Spinal cord (tissue), 10 donors: ENCODE measurements at places on chromosomes 5 and 9.

- no peak for DNase-seq
Measured at GRCh38 chr9:126406075-126406667, 79.5 kb downstream of the MVB12B start.

DNA sequence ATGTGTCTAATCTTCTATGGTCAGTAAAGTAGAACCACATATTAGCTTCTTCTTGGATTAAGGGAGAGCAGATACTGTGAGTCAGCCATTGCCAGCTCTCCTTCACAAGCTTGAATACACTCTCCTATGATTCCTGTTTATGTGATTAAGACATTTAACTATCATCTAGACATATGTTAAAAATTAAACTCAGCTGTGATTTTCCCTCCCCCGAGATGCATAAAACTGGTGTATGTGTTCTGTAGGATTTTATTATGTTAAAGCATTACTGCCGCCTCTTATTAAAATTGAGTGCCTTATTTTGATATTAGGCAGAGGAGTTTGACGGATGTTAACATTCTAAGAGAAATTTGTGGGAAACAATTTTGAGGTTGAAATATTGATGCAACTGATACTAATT is 114.6 kb downstream of the ACTBL2 start:
- DNase-seq = no peak

DNA sequence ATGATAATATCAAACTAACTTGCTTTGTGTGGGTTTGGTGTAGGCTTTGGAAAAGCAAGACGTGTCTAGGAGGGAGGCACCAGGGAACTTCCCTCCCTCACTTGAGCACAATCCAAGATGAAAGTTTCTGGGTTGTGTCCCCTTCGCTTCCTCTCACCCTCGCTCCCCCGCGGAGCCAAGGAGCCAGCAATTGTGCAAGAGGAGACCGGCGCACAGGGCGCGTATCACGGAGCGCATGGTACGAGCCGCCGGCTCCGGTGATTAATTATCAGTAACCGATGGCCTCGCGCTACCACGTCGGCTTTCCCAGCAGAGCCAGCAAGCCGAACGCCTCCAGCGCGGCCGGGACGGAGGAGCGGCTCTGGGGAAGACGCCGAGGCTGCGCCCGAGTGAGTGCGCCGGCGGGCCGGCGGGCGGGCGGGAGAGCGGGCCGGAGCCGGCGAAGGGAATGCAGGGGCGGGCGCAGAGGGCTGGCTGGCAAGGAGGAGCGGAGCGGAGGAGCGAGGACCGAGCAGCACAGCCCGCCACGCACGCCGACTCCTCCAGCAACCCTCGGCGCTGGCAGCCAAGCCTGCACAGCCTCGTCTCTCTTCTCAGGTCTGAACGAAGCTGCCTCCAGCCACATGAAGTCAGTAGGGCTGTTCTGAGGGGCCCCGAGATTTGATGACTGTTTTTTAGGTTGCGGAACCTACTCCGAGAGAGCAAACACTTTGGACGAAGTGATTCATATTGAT is 143.6 kb downstream of the BNC2 start:
- peak; percentile 87 for DNase-seq

- DNase-seq = no peak
Measured at GRCh38 chr5:157458835-157459234, 1.2 kb upstream of the NIPAL4 start.

GRCh38 chr9:126171641-126172040 is 155.0 kb upstream of the MVB12B start:
- no peak for DNase-seq

GRCh38 chr5:91850031-91850430 is 466.9 kb upstream of the ARRDC3 start:
- no peak for DNase-seq

GRCh38 chr9:116447934-116448333 is 239.2 kb upstream of the TRIM32 start:
- no peak for DNase-seq

- peak; percentile 64 for DNase-seq
Measured at GRCh38 chr9:128245421-128246151, 30.2 kb downstream of the GOLGA2 start.

DNA sequence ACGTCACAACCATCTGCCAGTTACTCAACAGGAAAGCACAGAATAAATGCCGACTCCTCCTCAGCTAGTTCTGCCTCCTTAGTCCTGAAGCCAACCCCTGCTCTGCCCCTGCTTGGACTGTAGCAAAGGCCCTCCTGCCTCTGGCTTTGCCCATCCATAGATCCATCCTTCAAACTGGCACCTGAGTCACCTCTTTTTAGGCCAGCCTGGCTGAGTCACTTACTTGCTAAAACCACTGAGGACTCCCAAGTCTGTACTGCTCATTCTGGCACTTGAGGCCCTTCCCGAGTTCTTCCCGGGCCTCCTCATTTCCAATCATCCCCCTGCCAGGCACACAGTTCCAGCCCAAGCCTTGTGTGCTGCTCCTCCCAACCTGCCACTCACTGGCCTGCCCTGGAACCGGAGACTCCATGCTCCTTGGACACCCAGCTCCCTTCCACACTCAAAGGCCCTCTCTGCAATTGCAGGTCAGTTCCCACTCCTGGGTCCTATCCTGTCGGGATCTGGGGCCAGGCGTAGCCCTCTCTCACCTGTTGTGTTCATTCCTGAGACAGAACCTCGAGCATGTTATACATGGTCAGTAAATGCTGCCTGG is 220.1 kb downstream of the DAB2IP start:
- no peak for DNase-seq

DNA sequence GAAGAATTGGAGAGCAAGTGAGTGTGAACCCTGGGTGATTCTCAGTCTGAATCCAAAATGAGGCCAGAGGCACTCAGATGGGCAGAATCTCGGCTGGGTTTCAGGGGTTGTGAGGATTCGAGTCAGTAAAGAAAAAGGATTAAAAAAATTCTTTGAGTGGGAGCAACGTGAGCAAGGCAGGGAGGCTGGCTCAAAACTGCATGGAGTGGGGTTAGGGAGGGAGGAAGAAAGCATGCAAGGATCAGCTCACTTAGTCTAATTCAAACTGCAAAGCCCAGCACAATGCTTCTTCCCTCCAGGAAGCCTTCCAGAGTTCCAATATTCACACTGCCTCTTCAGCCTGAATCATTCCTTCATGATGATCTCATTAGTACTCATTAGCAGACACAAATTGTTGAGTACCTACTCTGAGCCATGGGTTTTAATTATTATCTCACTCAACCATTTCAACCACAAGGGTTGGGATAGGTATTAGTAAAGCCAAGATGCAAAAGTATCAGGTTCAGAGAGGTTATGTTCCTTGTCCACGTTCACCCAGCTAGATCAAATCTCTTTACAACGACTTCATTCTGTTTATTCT is 95.8 kb downstream of the BRINP1 start:
- no peak for DNase-seq

DNA sequence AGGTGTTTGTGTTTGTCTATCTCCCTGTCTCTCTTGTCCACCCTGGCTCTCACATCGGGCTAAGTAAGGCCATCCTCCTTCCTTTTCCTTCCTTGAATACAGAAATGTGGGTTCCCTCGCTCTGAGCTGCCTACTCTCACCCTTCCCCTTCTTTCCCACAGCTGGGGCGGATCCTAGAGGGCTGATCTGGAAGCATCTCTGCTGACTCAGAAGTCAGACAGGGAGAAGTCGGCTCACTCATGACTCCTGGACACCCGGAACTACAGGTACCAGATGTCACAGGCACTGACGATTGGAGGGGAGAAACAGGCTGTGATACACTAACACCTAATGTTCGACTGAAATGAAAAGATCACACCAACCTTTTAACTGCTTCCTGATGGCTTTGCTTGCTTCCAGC is 41.3 kb downstream of the PTPN3 start:
- DNase-seq = no peak

DNA sequence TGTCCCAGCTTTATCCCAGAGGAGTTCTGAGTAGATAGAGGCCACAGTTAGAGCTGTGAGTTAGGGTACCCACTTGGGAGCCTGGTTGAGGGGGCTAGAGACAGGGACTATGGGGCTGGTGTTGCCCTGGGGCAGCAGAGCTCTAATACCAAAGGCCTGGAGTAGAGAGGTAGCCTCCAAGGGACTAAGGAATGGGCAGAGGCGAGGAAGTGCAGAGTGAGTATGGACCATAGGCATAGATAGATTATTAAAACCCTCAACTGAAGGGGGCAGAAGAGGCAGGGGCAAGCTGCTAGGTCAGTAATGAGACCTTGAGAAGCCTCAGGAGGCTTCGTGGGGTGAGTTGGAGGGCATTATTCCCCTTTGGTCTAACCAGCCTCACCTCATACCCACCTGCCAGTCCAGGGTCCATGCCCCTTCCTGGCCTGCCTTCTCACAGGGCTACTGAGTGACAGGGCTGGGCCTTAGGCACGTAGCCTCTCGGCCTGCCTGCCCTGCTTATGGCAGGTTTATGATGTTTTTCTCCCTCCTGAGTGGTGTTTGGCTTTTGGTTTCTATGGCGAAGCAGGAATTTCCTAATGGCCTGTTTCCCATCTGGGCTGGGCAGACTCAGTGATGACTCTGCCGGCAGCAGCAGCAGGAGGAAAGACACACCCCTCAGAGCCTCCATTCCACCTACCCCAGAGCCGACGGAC is 8.0 kb downstream of the PDLIM4 start:
- DNase-seq = no peak

- no peak for DNase-seq
Measured at GRCh38 chr5:76425928-76426804, 23.1 kb downstream of the IQGAP2 start.

- DNase-seq = peak; percentile 61
Measured at GRCh38 chr9:105278751-105279150, 34.3 kb downstream of the SLC44A1 start.

DNA sequence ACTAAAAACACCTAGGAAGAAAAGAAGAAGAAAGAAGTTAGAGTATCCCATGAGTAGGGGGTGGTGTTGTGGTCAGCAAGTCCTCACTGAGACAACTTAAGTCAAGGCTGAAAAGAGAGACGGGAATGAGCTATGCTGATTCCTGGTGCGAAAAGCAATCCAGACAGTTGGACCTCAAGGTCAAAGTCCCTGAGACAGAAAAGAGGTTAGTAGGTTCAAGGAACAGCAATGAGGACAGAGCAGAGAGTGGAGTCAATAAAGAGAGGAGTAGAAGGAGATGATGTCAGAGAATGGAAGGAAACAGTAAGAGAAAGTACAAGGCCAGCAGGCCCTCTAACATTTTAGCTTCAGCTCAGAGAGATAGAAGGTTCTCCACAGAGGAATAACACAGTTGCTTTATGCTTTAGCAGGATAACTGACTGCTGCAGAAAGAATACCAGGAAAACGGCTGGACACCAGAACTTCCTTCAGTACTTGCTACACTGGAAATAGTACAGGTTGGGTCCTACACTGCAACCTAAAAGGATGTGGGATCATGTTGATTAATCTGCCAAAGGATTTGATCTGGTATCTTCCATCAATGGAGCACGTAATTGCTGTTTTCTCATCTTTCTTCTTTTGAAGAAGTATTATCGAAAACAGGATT is 43.6 kb downstream of the GNAQ start:
- DNase-seq = no peak

- no peak for DNase-seq
Measured at GRCh38 chr9:2645569-2645968, 24.0 kb downstream of the VLDLR start.

GRCh38 chr9:85223506-85224125 is 518.1 kb downstream of the AGTPBP1 start:
- no peak for DNase-seq

- DNase-seq = peak; percentile 57
Measured at GRCh38 chr5:82513738-82514137, 235.6 kb upstream of the RPS23 start.

- DNase-seq = no peak
Measured at GRCh38 chr5:12488161-12488560, 583.9 kb upstream of the CTNND2 start.

GRCh38 chr5:142310803-142311202 is 14.0 kb downstream of the SPRY4 start:
- DNase-seq = no peak

GRCh38 chr9:71740199-71740598 is 28.1 kb downstream of the CEMIP2 start:
- DNase-seq = no peak

GRCh38 chr9:100063185-100063584 is 35.6 kb downstream of the ERP44 start:
- no peak for DNase-seq

- no peak for DNase-seq
Measured at GRCh38 chr5:103981592-103981991, 419.0 kb upstream of the NUDT12 start.

DNA sequence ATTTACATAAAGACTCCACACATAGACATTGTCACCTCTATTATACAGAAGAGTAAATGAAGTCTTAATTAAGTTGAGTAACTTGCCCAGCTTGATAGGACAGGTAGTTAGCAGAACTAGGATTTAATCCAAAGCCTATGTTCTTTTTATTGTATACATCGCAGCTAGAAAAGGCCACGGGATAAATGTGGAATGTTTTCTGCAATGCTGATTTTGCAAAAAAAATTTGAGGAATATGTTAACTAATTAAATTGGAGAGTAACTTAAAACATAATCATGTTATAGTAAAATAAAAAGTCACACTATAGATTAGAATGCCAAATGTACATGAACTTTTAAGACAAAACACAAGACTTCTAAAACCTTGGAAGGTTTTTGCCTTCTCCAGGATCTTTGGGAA is 41.1 kb downstream of the POLK start:
- DNase-seq = no peak

DNA sequence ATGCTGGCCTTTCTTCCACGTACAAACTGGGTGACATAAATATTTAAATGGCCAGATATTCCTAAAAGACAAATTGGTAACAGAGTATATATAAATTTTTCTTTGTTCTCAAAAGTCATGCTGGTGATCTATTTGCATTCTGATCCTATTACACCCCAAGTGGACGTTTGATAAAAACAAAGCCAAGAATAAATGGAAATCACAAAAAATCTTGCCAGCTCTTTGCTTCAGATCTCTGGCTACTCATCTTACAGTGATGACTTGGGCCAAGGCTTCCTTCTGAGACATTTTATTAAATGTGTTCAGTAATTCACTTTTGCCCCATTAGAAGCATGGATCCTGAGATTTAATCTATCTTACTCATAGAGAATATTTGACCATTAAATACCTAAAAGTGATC is 444.3 kb upstream of the PIK3R1 start:
- no peak for DNase-seq

GRCh38 chr5:61534481-61535267 is 202.6 kb downstream of the ZSWIM6 start:
- DNase-seq = no peak

DNA sequence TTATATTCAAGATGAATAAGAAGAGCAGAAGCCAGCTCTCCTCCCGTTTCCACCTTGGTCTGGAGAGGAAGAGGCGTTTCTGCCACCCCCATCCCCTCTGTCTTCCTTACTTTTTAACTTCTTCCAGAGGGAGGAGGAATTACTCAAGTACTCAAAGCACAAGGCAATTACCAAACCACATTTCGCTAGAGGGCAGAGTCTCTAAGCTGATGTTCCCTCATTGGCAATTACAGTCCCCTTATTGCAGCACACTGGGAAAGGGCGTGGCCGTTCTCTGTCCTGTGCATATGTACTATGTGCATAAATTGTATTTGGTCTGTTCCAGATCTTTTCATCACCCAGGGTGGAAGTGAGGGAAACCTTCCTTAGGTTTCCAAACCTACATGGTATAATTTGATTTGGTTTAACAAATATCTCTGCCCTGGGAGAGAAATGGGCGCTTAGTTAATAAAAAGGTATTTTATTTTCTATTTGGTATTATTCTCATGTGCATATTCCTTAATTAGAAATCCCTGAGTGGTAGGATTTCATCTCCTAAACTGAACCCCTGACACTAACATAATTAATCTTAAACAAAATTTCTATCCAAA is 29.8 kb upstream of the ALDOB start:
- no peak for DNase-seq

GRCh38 chr9:216866-217265 is 2.2 kb downstream of the DOCK8 start:
- DNase-seq = no peak
